Right ventricle myocardium inferior (tissue), 1 donor: ENCODE measurements at places on chromosomes 12 and 14. TPM values are rescaled to one million over a fixed set of nuclear protein-coding genes. Genes with fewer than 3 reads are reported as not detected.

GRCh38 chr12:101277443-101277842 is 2.5 kb upstream of the UTP20 start:
- DNase-seq, result no peak

DNA sequence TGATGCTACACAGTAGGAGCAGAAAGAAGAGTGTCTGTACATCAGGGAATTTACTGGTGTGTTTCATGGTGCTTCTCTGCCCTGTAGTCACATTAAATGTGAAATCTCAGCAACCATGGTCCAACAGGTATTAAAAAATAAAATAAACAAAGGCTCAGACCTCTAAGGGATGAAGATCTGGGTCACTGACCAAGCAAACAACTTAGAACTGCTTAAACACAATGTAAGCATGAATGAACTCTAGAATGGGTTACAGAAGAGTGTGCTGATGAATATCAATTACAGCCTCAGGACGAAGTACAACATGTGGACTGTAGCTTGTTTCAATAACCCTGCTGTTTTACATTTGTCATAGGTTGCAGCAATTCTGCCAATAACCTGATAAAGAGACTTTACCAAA is 47.4 kb downstream of the SLC35F4 start:
- DNase-seq, result no peak

GRCh38 chr14:39264558-39264957 is 30.8 kb downstream of the MIA2 start:
- no peak for DNase-seq

GRCh38 chr14:23725528-23725927 is 89.4 kb downstream of the DHRS2 start:
- no peak for DNase-seq

DNA sequence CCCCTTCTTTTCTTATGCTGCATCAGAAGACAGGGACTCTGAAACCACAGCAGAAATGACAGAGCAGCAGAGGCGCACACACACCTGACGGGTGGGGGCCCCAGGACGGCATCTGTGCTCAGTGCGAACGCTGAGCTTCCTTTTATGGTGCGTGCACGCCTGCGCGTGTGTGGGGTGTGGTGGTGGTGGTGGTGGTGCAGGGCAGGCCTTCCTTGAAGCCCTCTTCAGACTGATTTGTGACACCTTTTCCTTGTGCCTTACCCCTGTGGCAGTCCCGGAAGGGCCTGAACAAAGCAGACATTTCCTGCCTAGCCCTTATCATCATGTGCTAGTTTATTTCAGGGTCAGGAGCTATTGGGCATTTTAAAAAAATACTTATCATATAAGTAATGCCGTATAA is 75.7 kb downstream of the TSPAN9 start:
- no peak for DNase-seq

GRCh38 chr12:56134897-56135296 is 6.8 kb downstream of the ESYT1 start:
- no peak for DNase-seq

GRCh38 chr12:52259657-52260243 is 14.7 kb upstream of the KRT86 start:
- no peak for DNase-seq

GRCh38 chr14:52131640-52132320 is 62.9 kb upstream of the NID2 start:
- no peak for DNase-seq

- DNase-seq, result no peak
These were observed 35.2 kb upstream of the LHX5 start for GRCh38 chr12:113506867-113507266.

GRCh38 chr12:23576372-23576771 is 373.1 kb downstream of the SOX5 start:
- no peak for DNase-seq

DNA sequence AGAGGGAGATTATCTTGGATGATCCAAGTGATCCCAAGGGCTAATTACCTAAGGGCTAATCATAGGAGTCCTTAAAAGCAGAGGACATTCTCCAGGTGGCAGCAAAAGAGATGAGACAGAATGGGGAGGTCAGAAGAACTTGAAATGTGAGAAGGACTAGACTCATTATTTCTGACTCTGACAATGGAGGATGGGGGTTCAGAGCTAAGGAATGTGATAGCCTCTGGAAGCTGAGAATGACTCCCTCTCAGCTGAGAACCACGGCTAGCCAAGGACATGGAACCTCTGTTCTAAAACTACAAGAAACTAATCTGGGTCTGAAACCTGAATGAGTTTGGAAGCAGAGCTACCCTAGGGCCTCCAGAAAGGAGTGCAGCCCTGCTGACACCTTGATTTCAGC is 35.6 kb upstream of the ANKS1B start:
- DNase-seq, result no peak

GRCh38 chr12:117699118-117699517 is 269.7 kb downstream of the KSR2 start:
- DNase-seq, result no peak

DNA sequence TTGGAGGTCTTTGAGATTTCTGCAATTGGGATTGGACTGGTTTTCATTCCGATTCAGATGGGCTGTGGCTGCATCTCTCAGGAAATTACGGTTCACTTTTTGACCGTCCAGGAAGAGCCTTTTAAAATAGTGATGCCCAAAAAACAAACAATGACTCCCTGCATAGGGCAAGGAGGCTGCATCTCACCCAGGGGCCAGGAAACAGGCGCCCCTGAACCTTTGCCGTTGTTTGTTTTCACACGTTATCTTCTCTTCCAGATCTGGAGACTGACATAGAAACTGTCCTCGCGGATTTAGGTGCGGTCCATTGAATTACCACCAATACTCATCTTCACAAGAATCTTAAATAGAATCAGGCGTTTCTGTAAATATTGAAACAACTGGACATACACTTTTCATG is 66.0 kb downstream of the FLRT2 start:
- DNase-seq, result peak; percentile 25

GRCh38 chr14:39015964-39016577 is 87.0 kb downstream of the SEC23A start:
- DNase-seq, result no peak

GRCh38 chr12:51383269-51383905 is 7.8 kb downstream of the GALNT6 start:
- DNase-seq, result no peak

DNA sequence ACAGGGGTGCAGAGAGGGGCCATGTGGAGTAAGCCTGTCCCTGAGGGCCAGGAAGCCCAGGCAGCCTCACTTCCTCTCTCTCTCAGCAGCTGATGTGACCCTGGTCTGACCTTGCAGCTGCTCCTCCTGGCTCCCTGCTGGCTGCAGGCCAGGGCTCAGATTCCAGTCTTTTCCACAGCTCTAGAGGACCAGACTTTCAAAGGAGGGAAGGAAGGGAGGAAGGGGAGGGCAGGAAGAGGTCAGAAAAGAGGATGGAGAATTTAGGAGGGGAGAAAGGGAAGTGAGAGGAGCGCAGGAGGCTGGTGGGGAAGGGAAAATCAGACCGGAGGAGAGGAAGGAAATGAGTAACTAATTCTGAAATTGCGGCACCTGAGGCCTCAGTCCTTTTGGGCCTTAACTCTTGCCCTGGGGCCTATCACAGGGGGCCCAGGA is 40.9 kb upstream of the VASH1 start:
- peak; percentile 91 for DNase-seq

- no peak for DNase-seq
These were observed 47.2 kb upstream of the GARIN6 start for GRCh38 chr12:99600388-99600787.

DNA sequence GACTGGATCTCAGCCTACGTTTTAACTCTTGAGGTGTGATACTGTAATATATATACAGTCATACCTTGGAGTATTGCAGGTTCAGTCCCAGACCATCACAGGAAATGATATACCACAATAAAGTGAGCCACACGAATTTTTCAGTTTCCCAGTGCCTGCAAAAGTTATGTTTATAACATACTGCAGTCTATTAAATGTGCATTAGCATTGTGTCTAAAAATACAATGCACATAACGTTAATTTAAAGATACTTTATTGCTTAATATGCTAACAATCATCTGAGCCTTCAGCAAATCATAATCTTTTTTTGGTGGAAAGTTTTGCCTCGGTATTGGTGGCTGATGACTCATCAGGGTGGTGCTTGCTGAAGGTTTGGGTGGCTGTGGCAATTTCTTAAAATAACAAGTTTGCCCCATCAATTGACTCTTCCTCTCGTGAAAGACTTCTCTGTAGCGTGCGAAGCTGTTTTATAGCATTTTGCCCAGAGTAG is 18.9 kb downstream of the PYROXD1 start:
- DNase-seq, result no peak

GRCh38 chr14:65184032-65184764 is 81.9 kb upstream of the MAX start:
- DNase-seq, result peak; percentile 33

DNA sequence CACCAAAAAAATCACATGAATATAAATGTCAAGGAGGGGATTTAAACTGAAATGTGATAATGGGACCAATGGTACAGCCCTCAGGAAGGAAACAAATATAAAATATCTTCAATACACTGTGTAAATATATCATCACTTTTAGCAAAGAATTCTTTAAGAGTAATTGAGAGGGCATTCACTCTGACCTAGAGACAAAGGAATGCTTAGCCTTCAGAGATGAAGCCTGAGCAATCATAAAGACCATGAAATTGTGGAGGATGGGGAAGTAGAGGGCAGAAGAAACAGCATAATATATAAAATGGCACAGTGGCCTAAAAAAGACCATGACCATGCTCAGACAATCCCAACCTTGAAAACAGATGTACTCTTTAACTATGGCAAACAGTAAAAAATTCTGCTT is 20.4 kb downstream of the YAF2 start:
- no peak for DNase-seq

DNA sequence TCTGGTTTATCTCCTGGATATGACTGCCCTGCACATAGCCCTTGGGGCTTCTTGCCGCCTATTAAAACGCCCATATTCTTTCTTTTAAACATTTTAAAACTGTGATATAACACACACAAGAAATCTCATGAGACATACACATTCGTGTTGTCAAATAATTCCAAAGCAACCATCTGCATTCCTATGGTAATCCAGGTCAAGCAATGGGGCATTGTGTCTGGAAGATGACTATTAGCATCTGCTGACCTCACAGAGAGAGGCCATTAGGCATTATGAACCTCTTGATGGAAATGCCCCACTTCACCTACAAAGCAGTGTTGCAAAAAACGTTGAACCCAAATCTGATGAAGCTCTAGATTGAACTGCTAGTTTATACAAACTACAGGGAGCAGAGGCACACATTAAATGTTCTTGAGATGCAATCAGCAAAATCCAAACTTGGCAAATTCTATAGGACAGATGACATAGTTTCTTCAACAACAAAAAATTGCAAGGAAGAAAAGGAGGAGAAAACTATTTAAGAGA is 513.8 kb upstream of the CCDC196 start:
- DNase-seq, result no peak

DNA sequence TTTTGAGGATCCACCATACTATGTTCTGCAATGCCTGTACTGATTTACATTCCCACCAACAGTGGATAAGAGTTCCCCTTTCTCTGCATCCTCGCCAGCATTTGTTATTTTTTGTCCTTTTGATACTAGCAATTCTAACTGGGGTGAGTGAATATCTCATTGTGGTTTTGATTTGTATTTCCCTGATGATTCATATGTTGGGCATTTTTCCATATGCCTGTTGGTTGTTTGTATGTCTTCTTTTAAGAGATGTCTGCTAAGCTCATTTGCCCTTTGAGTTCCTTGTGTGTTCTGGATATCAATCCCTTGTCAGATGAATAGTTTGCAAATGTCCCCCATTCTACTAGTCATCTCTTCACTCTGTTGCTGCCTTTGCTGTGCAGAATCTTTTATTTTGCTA is 49.0 kb upstream of the MSRB3 start:
- DNase-seq, result no peak

DNA sequence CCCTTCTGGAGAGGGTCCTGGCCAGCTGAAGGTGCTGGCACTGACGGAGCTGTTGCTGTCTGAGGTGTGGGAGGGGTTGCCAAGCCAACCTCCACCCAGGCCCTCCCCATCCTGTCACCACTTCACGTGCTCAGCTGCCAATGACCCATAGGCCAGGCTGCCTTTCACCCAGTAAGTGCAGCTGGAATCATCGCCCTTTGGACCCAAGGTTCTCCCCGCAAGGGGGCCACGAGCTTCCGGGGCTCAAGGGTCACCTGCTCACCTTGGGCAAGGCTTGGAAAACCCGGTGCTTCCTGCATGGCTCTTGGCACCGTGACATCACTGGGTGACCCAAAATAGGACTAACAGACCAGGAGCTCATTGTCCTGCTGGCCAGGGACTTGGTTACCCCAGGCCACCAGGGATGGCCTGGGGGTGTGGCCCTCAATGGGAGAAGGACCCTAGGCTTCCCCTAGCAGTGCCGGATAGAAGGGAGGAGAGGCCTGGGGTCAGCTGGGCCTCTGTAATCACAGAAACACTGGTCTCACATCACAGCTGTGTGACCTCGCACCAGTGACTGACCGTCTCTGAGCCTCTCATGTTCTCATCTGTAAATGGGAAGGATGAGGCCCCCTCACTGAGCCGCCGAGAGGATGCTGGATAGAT is 51.3 kb downstream of the CCDC85C start:
- DNase-seq, result no peak

The P2RX7 gene
- 2.0 TPM for total RNA-seq

The VWF gene
- total RNA-seq, result 244 TPM

The KLRD1 gene
- 2.3 TPM for total RNA-seq

The ARHGEF40 gene
- 25.5 TPM for total RNA-seq

The KRT71 gene
- not detected for total RNA-seq

The PRR4 gene
- total RNA-seq, result 1.8 TPM

The BDKRB2 gene
- total RNA-seq, result 0.76 TPM

The FOS gene
- total RNA-seq, result 9.5 TPM

The PLEKHG7 gene
- total RNA-seq, result not detected

The DHRS2 gene
- not detected for total RNA-seq

The TTC9 gene
- total RNA-seq, result 0.70 TPM
